Activated CD8-positive, alpha-beta memory T cell treated with anti-CD3 and anti-CD28 coated beads for 4 hours (primary cell): ENCODE measurements at places on chromosomes 11 and 22.

- DNase-seq = no peak
Measured at GRCh38 chr11:104254347-104254746, 90.4 kb upstream of the PDGFD start.

DNA sequence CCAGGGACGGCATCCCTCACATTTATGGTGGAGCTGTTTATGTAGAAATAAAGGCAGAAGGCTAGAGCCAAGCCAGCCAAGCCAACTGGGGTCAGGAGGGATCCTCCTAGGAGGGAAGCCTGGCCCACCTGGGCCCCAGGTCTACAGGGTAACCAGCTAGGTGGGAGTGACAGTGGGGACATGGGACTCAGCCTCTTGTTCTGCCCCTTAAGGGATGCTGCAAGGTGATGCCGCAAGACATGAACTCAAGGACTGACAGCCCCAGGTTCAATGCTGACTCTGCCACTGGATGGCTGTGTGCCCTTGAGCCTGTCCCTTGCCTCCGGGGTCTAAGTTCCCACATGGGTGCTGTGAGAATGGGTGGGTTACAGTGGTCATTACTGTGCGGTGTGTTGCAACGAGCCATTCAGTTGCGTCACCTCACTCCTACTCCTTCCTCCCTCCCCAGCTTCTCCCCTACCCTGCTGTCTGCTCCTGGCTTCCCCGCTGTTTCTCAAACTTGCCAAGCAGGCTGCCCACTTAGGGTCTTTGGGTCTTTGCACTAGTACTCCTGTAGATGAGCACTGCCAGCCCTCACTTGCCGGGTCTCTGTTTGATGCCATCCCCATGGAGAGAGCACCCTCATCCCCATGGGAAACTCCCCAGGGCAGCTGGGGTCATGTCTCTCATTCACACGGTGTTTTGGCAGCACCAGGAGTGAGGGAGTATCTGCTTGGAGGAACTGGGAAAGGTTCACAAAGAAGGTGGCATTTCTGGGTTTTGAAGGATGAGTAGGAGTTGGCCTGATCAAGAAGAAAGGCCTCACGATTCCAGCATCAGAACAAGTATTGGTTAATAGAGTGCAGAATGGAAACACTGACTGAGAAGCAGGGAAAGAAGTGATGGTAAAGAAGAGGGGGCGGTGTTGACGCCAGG is 43.0 kb upstream of the RTL6 start:
- no peak for DNase-seq

DNA sequence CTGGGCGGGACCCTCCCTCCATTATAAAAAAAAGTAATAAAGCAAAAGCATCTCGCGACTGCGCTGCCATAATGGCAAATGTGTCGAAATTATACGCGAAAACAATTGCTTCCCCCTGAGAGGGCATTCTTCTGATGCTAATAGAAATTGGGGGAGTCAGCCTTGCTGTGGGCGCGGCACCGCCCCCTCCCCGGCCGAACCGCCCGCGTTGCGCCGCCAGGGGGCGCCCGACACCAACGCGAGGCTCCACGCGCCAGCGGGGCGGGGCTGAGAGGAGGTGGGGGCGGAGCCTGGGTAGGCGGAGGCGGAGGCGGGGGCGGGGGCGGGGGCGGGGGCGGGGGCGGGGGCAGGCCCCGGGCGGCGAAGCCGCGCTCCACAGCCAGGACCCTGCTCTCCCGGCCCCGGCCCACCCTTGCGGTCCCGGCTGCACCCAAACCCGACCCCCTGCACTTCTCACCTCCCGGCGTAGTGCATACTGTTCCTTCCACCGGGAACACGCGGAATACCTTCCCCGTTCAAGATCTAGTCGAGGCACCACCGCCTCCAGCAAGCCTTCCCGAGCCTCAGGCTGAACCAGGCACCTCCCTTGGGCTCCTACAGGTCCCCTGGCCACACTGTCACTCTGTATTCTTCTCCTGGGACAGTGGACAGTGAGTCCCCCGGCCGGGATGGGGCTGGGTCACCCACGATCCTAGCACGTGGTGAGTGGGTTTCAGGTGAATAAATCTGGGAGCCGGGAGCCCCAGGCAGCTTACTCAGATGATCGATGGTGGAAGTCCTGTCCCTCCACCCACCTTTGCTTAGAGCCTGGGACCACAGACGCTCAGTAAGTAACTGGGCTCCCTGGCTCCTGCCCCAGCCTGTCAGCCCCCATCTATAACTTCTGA is 15.5 kb upstream of the UPK3A start:
- peak; percentile 71 for DNase-seq

GRCh38 chr11:44949160-44950030 is 1.3 kb downstream of the TP53I11 start:
- no peak for DNase-seq

DNA sequence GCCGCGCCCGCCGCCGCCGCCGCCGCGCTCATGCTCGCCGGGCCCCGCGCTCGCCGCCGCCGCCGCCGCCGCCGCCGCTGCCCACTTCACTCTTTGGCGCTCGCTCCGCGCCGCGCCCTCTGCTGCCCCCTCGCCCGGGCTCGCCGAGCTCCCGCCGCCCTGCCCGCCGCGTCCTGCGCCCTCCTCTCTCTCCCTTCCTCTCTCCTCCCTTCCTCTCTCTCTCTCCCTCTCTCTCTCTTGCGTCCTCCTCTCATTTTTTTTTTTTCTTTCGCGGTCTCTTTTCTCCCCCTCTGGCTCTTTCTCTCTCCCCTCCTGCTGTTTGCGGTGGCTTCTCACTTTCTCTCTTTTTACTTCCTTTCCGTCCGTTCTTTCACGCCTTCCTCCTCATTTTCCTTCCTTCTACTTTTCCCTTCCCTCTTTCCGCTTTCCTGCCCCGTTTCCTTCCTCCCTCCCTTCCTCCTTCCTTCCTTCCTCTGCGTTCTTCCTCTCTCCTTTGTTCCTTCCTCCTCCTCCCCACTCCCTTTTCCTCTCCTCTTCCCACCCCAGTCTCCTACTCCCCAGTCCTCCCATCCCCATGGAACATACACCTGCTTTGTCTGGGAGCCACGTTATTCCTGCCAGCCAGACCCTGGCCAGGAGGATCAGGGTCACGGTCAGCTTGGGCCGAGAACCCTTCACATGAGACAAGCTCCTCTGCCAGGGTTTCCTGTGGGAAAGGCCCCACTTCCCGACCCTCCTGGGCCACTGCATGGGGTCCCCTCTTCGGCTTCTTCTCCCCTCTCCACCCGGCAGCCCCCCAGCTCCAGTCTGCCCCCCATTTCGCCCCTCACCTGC is 19.3 kb upstream of the SHISAL1 start:
- DNase-seq = no peak

DNA sequence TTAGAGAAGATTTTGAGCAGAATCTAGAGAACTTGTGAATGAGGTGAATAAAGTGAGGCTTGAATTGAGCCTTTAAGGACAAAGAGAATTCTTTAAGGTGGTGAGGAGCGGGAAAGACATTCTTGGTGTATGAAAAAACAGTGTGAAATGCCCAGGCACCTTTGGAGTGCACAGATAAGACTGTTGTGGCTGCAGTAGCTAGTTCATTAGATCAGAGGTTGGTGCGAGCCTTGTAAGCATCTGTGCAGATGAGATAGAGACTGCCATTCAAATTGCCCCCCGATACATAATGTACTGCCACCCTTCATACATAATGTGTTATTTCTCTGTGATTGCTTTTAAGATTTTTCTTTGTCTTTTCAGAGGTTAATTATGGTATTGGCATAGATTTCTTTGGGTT is 31.3 kb downstream of the ATXN10 start:
- DNase-seq = no peak

DNA sequence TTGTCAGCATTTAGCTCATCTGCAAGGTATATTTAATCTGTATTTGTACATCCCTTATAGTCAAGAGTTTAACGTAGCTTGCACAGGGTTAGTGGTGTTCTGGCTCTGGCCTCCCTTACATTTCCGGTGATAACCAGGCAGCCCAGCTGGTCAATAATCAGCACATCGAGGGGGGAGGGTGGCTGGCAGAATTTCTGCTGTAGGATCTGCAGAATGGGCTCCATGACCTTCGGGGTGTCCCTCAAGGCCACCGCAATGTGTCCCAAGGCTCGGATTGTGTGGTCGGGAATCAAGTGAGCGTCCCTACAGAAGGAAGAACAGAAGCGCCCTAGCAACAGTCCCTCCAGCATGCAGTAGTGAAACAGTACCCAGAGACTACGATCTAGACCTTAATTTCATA is 25.1 kb downstream of the SERPIND1 start:
- DNase-seq = no peak

DNA sequence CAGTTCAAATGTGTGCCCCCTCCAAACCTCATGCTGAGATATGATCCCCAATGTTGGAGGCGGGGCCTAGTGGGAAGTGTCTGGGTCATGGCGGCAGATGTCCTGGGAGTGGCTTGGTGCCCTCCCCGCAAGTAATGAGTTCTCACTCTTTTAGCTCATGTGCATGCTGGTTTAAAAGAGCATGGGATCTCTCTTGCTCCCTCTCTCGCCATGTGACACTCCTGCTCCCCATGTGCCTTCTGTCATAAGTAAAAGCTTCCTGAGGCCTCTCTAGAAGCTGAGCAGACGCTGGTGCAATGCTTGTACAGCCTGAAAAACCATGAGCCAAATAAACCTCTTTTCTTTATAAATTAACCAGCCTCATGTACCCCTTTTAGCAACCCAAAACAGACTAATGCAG is 98.8 kb downstream of the SGSM3 start:
- no peak for DNase-seq

- no peak for DNase-seq
Measured at GRCh38 chr22:49230194-49230577, 597.5 kb downstream of the BRD1 start.

DNA sequence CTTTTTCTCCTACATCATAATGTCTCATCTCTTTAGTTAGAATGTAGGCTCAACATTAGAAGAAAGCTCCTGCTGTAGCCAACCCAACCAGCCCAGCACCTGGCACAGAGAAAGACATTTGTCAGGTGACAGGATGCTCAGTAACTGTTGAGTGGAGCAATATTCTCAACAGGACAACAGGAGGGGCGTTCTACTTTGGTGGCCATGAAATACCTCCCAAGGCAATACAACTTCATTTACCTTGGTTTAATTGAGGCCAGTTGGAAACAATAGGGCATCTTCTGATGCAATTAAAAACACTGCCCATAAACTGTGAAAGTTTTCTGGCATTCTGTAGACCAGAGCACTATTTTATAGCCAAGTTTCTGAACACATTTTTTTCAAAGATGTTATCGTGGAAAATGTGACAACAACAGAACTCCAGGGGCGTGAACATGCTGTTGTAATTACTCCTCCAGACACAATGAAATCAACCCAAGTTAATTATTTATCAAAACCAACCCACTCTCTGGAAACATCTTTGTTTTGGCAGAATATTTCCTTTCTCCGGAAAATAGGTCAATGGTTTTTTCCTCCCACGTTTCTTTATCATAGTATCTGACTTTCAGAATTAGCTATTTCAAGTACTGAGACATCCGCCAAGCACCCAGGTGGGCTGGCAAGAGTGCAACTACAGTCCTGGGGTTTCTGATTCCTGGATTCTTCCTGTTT is 538.1 kb downstream of the SOX6 start:
- no peak for DNase-seq

DNA sequence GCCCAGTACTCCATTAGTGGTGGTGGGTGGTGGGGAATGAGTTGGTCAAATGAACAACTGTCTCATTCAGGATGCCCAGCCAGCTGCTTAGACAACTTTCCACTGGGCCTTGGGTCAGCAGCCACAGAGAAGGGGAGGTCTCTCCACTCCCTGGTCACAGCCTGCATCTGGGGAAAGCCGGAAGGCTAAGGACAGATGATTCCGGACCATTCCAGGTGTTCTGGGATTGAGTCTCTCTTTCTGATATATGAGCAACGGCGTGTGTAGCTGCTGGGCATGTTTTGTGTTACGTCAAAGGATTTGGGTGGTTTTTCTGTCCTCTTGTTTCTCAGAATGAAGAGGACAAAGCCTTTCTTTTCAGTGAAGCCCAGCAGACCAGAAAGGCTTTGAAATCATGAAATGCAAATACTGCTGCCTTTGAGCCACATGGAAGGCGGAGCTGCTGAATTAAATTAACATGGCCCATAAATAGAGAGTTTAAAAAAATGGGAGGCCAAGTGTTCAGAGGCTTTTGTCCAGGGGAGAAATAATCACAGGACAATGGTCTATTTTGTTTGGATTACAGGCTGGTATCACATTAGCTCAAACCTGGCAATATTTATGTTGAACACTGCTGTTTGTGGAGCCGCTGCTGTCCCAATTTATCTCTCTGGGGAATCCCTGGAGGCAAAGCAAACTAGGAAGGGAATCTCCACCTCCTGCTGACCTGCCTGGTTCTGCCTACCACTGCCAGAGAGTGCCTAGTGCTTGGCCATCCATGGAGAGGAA is 234.4 kb upstream of the E2F8 start:
- DNase-seq = no peak

- DNase-seq = no peak
Measured at GRCh38 chr11:10824888-10825287, 16.2 kb upstream of the EIF4G2 start.

GRCh38 chr11:77200351-77201268 is 72.6 kb downstream of the MYO7A start:
- no peak for DNase-seq

DNA sequence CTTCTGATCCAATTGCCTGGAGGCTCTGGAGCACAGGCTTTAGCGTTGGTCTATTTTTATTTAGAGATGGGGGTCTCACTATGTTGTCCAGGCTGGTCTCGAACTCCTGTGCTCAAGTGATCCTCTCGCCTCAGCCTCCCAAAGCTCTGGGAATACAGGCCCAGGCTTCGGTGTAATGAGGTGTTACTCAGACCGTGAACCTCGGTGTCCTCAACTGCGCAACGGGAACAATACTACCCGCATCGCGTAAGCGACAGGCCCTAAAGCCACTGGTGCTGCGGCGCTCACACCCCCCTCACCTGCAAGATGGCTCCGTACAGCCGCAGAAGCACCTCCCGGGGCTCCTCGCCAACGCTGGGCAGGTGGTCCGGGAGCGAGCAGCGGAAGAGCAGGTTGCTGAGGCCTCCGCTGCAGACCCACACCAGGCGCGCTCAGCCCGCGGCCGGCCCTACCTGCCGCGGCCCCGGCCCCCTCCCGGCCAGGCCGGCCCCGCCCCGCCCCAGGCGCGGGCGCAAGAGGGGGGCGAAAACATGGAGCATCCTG is 628 bp downstream of the CHKB start:
- DNase-seq = no peak

DNA sequence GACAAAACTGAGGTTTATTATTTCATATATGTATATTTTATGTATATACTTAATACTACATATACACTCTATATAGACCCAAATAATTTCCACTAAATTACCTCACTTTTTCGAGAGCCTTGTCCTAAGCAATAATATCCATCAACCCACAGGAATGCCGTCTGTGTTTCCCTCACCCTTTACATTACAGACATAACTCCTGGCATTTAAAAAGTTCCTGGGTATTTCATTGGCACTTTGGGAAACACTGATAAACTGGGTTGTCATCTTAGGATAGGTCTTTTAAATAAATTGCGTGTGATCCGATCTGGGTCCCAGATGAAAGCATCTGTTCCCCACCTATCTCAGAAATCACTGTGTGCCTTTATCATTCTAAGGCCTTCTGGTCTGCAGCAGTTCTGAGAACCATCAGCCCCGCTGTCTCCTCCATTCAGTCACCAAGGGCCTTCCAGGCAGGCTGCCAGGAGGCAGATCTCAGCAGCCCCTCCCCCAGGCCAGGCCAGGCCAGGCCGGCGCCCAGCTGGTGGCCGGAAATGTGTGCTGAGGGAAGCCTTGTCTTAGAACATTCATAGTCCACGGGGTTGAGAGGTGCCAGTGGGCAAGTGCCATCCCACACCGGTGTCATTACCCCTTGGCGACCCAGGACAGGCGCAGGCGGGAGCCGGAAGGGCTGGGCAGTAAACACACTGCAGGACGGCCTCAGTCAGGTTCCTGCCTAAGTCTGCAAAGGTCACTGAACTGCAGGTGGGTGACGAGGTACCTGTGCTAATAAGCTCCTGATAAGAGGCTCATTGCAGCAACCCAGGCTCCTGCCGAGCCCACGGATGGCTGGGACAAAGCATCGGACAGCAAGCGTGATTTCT is 3.3 kb downstream of the FGF19 start:
- DNase-seq = no peak

GRCh38 chr22:20963201-20964052 is 3.6 kb upstream of the AIFM3 start:
- DNase-seq = no peak
